Dermis microvascular lymphatic vessel endothelial cell (primary cell): ENCODE measurements at places on chromosomes 11 and 22. TPM values are rescaled to one million over a fixed set of nuclear protein-coding genes. Genes with fewer than 3 reads are reported as not detected.

DNA sequence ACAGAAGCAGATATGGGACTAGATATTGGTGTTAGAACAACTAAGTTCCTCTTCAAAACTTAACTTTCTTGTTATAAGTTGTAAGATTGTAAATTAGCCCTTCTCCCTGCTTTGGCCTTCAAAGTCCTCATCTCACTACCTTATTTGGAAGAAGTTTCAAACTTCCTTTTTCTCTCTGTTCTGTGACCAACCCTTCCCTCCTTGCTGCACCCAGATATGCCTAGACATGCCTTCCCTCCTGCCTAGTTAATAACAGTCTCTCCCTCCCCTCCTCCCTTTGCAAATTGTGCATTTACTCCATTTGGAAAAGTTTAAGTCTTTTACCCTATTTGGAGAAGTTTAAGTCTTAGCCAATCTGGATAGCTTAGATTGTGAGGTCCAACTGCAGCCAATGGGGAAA lies 4.9 kb downstream of the OR52K2 start:
- no peak for DNase-seq

DNA sequence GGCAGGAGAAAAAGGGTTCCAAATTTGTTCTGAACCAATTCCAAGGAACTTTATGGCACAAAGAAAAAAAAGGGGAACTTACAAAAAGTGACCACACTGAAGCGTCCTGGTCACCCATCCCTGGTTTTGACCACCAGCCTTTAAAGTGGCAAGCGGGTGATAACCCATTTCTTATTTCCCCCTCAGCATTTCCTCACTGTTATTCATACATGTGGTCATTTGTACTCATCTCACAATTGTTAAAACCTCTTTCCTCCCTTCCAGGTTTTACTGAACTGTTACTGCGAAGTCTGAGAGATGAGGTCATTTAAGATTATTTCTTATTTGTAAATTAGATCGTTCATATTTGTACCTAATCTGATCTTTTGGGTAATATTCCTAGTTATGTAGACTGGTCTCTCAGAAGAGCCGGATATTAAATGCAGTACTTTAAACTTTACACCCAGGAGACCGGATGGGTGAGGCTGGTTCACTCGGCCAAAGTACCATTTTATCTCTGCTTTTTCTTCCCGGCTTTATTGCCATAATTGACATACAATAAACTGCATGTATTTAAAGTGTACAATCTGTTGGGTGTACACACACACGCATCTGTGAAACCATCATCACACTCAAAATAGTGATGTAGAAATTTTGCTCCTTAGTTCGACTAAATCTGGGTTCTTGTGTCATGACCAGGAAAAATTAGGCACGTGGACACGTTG lies 47.0 kb downstream of the CDPF1 start:
- no peak for DNase-seq

DNA sequence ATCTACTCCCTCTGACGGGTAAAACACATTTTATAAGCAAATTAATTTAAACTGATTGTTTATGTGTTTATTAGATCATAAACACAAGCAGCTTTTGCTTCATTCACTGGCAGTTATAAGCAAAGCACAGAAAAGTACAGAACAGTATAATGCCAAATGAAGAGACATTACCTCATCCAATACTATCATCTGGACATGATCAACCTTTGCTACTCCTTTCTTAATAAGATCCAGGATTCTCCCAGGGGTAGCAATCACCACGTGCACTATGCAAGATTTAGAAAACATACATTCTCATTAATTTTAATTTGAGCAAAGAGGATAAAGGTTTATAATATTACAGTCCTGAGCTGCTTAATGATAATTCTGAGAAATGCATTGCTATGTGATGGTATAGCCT lies 27.9 kb downstream of the DDX6 start:
- no peak for DNase-seq

The ZBTB44 gene
- total RNA-seq: 26.1 and 36.2 TPM in 2 replicates

GRCh38 chr11:128903248-128904061 lies 12.3 kb downstream of the KCNJ5 start:
- no peak for DNase-seq

DNA sequence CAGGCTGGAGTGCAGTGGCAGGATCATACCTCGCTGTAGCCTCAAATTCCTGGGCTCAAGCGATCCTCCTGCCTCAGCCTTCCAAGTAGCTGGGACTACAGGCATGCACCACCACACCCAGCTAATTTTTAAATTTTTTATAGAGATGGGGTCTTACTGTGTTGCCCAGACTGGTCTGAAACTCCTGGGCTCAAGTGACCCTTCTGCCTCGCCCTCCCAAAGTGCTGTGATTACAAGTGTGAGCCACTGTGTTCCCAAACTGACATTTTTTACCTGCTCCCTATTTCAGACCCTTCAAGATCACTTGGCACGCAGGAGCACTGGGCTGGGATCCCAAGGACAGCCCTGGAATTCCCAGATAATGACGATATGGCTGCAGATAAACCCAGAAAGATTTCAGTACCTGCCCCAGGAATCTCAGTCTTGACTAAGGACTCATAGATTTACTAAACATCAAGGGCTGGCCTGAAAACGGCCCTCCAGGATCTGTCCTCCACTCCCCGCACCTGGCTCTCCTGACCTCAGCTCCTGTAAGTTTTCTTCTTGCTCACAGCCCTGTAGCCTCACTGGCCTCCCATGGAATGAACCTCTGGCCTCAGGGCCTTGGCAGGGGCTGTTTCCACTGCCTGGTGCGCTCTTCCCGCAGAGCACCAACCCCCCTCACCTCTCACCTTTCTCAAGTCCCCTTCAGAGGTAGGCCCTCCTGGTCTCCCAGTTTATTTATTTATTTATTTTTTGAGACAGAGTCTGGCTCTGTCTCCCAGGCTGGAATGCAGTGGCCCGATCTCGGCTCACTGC lies 3.6 kb upstream of the CSNK1E start:
- DNase-seq: no peak

DNA sequence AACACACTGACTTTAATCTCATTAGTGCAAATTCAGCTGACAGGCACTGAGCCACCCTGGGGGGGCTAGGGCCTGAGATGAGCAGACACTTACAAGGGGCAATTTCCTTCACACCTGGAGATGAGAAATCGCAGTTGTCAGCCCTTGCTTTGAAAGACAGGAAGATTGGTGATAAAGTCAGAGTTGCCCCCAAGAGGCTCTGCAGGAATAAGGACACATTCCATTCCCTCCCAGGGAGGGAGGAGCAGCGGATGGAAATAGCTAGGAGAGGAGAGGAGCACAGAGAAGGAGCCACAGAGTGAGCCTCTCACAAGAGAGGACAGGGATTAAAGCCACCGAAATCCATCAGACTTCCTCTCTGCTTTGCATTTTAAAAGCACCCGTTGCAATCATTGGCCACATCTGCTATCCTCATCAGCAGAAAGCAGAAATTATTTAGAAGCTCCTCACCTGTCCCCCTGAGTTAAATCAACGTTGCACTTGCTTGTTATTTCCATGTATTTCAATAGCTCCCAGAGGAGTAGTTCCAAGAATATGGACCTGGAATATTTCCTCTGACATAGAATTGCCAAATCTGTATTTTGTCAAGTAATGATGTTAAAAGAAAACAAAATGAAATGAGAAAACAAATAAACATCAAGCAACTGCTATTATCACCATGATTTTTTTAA lies 213.7 kb downstream of the BARX2 start:
- no peak for DNase-seq

GRCh38 chr11:97610000-97610399 lies 1220.2 kb downstream of the JRKL start:
- no peak for DNase-seq

DNA sequence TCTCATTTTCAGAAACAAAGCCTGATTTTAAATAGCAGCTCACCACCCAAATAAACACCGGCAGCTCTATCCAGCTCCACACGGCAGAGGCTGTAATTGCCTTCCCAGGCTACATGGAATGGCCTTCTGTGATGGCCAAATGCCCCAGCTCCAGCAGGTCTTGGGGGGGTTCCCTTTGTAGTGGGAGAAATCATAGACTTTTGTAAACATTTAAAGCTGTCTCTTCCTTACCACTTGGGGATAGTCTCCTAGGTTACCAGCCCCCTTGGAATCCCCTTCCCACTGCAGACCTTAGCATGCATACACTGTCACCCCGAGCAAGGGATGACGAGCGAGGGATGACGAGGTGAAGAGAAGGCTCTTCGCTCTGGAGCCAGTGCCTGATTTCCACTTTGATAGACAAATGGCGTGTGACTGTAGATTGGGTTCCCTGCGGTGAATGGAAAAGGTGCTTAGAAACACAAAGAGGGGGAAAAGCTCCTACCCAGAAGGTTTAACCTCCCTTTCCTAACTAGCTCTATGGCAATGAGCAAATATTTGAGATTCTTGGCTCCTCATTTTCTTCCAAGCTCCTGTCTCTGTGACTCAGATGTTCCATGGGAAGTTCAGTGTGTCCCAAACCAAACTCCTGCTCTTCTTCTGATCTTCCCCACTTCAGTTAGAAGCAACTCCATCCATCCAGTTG lies 108.0 kb upstream of the CADM1 start:
- DNase-seq: no peak

The PKDREJ gene
- total RNA-seq: under 0.01 TPM in 1 of 2 replicates, not detected in the other

DNA sequence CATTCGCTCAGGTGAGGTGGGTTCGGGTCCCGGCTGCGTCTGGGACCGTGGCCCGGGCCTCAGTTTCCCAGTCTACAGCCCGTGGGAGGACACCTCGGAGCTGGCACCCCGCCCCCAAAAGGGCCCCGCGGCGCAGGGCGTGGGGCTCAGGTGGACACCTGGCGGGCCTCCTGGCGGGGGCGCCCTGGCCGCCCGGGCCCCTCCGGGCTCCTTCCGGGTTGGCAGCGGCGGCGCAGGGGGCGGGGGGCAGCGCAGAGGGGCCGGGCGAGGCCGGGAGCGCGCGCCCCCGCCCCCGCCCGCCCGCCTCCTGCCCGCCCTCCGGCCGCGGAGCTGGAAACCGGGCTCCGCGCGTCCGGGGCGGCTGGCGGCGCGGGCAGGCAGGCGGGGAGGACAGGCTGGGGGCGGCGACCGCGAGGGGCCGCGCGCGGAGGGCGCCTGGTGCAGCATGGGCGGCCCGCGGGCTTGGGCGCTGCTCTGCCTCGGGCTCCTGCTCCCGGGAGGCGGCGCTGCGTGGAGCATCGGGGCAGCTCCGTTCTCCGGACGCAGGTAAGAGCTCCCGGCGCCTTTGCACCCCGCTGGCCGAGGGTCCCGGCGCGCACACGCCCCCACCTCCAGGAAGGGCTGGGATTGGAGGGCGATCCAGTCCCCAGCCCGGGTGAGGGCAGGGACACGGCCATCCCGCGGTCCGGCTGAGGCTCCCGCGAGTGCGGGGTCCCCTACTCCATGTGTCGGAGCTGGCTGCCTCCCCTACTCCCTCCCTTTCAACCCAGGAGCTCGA lies at the start of gene EMID1:
Gene EMID1 (plus strand): TSS at position 303 of the 778 bp plus-strand sequence. CDS start 143 bp downstream, at position 446.
- peak; percentile 36 for DNase-seq

The VEGFB gene
- 7.7 and 22.4 TPM in 2 replicates for total RNA-seq

The UQCR10 gene
- total RNA-seq: 66.5 and 69.7 TPM in 2 replicates

GRCh38 chr22:19843857-19844376 lies 10.8 kb downstream of the GNB1L start:
- no peak for DNase-seq

GRCh38 chr22:25848954-25849353 lies 107.0 kb downstream of the MYO18B start:
- DNase-seq: no peak

GRCh38 chr22:49193348-49193747 lies 634.3 kb downstream of the BRD1 start:
- DNase-seq: no peak

DNA sequence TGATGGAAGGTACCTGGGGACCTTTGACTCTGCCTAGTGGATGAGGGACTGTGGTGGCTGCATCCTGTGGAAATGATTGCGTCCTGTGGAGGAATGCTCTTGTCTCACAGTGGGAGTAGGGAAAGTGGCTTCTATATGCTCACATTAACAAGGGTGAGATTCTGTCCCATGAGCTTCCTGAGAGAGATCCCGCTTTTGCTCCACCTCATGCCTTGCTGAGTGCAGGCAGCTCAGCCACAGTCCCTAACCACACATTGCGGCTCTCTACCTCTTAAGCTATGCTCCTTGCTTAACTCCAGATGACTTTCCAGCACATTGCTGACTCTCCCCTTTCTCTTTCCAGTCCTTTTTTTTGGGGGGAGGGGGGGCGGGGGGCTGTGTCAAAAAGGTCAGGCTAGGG lies 45.0 kb downstream of the TEAD1 start:
- no peak for DNase-seq

DNA sequence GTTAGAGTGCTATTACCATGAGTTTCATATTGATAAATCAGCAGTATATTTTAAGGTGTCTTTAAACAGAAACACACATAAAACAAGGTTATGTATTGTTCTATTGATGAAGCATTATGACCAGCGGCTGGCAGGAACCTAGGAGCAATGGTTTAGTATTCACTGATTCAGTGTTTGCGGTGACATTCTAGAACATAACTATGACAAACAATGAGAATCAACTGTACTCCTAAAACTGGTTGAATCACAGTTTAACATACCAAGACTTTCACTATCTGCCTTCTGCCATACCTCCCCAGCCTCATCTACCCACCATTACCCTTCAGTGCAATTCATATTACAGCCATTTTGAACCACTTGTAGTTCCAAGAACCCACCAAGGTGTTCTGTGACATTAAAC lies 8.8 kb downstream of the HOATZ start:
- no peak for DNase-seq

GRCh38 chr11:16184588-16184987 lies 171.8 kb downstream of the SOX6 start:
- no peak for DNase-seq

The OR52E4 gene
- total RNA-seq: not detected in 2 replicates

The TRIM49 gene
- not detected in 2 replicates for total RNA-seq

- peak; percentile 95 for DNase-seq
Measured at GRCh38 chr22:24319451-24319850, 48.8 kb downstream of the SPECC1L start.

- no peak for DNase-seq
Measured at GRCh38 chr11:115097796-115098408, 406.3 kb downstream of the CADM1 start.

The SLC22A8 gene
- not detected in 2 replicates for total RNA-seq

- no peak for DNase-seq
Measured at GRCh38 chr11:20111871-20112270, 48.4 kb downstream of the DBX1 start.

The THRSP gene
- total RNA-seq: not detected in 2 replicates

The ESAM gene
- total RNA-seq: 20.1 and 29.3 TPM in 2 replicates

DNA sequence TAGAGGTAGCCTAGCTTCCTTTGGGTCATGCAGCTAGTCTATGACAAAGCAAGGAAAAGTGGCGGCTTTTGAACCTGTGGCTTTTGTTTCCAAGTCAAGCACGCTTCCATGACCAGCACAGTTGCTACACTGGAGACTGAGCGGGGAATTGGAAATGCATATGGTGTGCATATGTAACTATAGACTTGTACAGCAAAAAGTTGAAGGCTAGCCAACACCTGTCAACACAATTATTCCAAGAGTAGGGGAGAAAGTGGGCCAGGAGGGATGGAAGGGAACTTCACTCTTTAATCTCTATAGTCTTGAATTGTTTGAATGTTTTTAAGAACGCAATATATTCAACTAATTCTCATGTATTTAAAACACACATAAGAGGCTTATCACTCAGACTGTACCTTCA lies 218.5 kb upstream of the CADM1 start:
- no peak for DNase-seq

The SLC1A2 gene
- not detected in 2 replicates for total RNA-seq

The BTBD18 gene
- total RNA-seq: not detected in 2 replicates

The CELSR1 gene
- 18.6 and 52.2 TPM in 2 replicates for total RNA-seq

GRCh38 chr11:78072455-78072854 lies 7.2 kb downstream of the NDUFC2 start:
- DNase-seq: no peak

The CUL5 gene
- 30.9 and 32.9 TPM in 2 replicates for total RNA-seq

GRCh38 chr22:31870890-31871289 lies 73.4 kb upstream of the YWHAH start:
- peak; percentile 89 for DNase-seq

GRCh38 chr11:119809346-119809745 lies 80.3 kb upstream of the NECTIN1 start:
- DNase-seq: no peak

GRCh38 chr11:134470238-134470637 lies 58.2 kb upstream of the B3GAT1 start:
- no peak for DNase-seq
